ENCODE measurements at places on chromosomes 7 and 10.

- DNase-seq, result no peak
These were observed 80.3 kb upstream of the CREB5 start for GRCh38 chr7:28332046-28332445.

- peak; percentile 75 for DNase-seq
These were observed 146.5 kb upstream of the MEOX2 start for GRCh38 chr7:15832996-15833395.

DNA sequence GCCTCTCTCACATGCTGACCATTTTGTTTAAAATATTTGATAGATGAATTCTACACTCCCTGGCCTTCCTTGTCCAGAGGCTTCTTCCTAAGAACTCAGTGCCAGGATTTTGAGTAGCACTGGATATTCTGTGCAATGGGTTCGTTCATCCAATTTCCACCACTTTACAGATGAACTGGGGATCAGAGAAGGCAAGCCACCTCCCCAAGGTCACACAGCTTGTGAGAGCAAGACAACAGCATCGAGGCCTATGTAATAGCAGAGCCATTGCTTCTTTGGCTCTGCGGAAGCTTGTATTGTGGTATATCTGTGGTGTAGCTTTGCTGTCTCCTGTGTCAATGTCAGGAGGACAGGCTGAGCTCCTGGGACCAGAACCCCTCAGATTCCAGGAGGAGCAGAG lies 140.9 kb downstream of the PLPP4 start:
- no peak for DNase-seq

- no peak for DNase-seq
These were observed 96.5 kb downstream of the KAT6B start for GRCh38 chr10:74922921-74923320.

- DNase-seq, result no peak
These were observed 2.8 kb upstream of the UCN3 start for GRCh38 chr10:5361966-5362365.

- no peak for DNase-seq
These were observed 721.5 kb downstream of the GRID1 start for GRCh38 chr10:85645053-85645452.

DNA sequence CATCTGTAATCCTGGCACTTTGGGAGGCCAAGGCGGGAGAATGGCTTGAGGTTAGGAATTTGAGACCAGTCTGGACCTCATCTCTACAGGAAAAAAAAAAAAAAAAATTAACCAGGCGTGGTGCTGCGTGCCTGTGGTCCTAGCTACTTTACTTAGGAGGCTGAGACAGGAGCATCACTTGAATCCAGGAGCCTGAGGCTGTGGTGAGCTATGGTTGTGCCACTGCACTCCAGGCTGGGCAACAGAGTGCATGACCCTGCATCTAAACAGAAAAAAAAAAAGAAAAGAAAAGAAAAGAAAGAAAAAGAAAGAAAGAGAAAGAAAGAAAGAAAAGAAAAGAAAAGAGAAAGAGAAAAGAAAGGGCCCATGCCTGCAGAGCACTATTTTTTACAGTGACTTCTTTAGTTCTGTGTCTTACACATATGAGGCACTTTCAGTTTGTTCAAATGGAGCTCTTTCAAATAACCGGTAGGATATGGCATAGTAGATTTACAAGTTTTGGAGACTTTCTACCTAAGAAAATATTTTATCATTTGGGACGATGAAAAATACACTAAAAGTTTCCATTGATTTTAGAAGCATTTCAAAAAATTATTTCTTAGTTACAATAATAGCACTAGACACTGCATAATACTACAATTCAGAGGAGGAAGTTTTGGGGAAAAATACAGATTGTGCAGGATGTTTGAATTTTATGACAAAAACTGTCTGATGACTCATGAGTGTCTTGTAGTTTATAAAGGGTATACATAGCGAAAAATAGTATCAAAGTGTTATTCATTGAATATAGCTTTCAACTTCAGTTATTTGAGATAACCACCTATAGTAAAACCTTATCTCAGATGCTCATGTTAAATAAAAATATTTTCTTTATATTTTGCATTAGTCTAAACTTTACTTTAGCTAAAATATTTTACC lies 75.9 kb downstream of the MDFIC start:
- no peak for DNase-seq

- DNase-seq, result no peak
These were observed 59.2 kb upstream of the KCNIP2 start for GRCh38 chr10:101902820-101903145.

- DNase-seq, result no peak
These were observed 327.1 kb downstream of the PRPF18 start for GRCh38 chr10:13913897-13914296.

DNA sequence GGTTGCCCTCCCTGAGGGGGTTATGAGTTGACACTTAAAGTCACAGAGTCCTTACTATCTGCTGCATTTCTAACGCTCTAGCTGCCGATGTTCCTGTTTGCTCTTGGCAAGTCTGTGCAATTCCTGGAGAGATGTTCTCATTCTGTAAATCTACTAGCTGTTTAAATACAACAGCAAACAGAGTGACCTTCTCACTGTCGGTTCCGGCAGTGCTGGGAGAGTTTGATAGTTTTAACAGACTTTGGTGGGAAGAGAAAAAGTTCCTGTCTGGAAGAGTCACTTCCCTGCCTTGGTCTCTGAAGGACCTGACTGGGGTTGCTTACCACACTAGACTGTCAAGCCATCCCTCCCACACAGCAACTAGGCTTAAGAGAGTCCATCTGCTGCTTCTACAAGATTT lies 63.3 kb upstream of the ELMO1 start:
- no peak for DNase-seq

DNA sequence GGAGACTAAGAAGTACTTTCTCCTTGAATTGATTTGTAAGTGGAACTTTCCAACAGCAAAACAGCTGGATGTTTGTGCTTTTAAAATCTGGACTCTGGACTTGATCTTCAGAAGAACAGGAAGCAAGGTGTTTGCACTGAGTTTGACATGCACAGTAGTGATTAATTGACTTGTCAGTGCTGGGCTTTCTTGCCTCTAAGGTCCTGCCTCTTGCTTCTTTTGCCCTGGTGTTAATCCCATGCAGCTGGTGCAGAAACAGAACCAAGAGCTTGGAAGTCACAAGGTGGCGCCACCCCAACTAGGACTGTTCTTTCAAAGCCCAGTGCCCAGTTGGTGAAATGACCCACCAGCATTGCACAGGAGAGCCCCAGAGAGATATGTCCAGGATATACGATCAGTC lies 66.8 kb upstream of the SEPHS1 start:
- no peak for DNase-seq

DNA sequence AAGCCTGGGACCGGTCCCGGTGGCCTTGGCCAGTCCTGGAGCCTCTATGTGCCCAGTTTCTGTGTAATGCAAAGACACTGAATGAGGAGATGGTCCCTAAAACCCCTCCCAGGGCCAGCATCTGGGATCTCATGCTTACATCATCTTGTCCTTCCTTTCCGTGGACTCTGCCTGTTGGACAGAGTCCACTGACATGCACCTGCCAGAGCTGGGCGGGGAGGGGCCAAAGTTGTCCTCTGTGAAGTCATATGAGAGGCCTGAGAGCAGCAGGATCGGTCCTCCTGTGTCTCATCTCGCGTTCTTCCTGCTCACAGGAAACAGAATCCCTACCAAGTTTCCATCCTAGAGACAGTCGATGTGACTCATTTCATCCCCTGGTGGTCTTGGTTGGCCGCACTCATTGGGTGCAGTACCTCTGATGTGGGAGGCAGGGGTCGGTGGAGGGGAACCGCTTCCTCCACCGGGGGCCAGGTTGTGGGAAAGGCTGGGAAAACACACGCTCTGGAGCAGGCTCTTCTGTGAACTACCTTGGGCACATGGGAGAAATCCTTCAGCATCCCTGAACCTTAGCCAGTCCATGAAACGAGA lies 389.6 kb upstream of the PODXL start:
- no peak for DNase-seq

GRCh38 chr7:33854801-33855350 lies 50.5 kb upstream of the BMPER start:
- DNase-seq, result no peak

DNA sequence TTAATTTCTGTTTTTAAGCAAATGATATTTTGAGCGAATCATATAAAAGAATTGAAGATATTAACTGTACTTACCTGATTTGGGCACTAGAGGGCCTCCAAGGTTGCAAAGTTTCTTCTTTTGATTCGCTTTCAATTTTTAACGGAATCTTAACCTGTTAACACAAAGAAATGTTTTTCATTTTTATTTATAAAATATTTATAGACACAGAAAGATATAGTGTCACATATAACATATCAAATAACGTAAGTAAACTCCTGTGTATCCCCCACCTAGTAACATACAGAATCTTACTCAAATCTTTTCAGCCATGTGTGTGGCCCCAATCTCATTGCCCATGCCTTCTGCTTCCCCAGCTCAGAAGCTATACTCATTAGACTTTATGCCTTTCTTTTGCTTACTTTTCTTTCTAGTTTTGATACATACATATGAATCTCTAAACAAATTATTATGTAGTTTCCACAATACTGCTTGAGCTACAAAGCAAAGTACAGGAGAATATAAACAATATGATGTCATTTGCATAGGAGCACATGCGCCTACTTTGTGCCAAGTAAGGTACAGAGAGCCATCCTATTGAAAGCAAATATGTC lies 49.5 kb upstream of the ZPBP start:
- peak; percentile 11 for DNase-seq

- no peak for DNase-seq
These were observed 125.7 kb upstream of the MYO3A start for GRCh38 chr10:25808372-25808771.

DNA sequence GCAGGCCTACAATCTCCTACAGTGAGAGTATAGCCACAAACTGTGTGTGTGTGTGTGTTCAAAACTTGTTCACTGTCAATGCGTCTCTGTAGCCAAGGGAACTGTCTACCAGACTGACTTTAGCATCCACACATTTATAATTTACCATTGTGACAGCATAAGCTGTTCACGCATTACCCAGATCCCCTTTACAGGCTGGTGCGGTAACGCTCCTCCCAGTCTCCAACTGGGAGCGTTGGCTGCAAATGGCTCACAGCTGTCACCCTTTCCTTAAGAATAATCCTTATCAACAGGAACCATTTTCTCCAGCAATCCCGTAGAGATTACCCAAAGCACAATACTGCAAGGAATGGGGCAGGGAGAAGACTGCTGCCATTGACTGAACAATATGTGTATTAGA lies 199.5 kb downstream of the GPAM start:
- no peak for DNase-seq

- no peak for DNase-seq
These were observed 21.3 kb downstream of the ZNF107 start for GRCh38 chr7:64687249-64687648.

DNA sequence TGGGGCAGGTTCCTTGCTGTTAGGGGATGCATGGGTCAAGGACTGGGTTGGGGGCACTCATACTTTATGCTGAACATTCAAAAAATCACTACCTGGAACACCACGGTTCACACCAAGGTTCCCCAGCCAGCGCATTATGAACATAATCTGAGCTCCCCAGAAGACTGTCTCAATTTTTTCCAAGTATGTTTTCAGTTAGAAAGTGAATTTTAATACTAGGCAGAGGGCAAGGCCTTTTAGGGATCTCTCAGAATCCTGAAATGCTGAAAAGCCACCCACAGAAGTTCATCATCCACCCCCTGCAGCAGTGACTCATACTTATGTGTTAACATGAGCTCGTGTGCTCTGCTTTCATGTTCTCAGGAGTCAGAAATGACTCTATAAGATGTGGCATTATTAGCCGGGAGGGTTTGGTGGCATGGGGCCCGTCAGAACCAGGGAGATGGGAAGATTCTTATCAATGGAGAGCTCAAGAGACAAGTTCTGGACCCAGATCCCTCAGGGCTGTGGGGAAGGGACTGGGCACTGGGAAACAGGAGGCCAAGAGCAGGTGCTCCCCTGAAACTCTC lies 185.2 kb upstream of the ITGB1 start:
- DNase-seq, result no peak

DNA sequence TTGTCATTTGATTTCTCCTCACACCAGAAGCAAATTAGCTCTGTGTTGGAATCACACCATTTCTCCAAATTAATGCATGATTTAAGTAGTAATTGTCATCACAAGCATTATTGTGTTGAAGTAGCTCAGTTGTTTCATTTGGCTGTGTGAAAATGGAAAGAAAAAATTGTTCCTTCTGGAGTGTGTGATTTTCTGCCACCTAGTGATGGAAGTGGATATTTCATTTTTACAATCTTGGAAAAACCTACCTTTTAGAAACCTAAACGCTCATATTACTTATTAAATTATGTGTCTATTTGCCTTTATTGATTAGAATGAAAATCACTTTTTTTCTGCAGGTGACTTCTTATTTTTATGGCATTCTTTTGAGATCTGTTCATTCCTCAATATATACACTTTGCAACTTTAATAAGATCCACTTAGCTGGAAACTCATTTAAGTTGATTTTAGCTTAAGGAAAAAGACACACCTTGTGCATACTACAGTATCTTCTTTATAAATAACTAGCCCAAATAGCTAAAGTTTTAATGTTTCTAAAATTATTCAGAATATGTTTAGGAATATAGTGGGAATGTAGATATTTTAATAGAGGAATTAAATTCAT lies 50.0 kb downstream of the SRI start:
- peak; percentile 5 for DNase-seq

GRCh38 chr10:102752934-102753664 lies 9.4 kb downstream of the WBP1L start:
- no peak for DNase-seq

DNA sequence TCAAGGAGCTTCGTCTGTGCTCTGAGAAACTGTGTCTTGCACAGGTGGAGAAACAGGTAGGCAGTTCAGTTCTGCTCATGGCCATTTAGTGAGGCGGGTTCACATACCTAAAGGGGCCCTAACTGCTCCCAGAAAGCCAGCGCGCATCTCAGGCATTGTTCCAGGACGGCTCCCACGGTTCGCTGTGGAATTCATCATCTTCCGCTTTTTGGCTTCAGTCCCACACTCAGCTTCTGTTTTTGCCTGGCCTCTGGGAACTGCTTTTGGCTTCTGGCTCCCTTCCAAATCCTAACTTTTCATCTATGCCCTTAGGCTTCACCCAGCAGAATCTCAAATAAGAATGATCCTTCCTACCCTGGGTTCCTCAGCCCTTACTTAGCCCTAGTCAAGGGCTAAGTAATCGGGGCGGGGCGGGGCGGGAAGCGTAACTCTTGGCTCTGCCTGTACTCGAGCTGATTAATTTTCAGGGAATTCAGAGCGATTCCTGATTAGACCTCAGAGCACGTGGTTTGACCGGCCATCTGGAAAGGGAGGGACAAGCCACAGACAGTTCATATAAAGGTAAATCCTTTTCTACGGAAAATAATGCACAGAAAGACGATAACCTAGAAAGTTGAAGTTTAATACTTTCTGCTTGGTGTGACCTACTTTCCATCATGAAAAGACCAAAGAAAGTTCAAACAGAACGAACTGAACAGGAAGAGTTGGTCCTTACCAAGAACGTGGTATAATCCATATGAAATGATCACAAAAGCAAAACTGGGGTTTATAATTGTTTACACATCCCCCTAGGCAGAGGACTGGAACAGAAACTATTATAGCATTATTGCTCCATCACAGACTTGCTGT lies 105.7 kb downstream of the ST8SIA6 start:
- DNase-seq, result peak; percentile 55

DNA sequence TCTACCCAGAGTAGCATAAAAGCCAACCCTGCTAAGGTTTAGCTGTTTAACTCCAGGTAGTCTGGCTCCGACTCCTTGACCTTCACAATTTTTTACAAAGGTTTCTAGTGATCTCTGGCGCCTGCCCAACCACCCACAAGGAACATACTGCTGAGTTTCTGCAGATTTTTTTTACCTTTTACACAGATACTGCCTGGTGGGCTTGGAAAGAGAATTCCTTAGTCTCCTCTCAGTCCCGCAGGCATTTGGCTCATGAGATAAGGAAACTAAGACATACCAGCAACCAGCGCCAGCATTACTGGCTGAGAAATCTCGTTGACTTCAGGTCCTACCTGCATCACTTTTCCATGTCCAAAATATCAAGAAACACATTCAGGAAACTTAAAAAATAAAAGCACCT lies 51.1 kb upstream of the LYZL1 start:
- no peak for DNase-seq

All from NCI-H1105 (cell line).